ENCODE measurements at places on chromosomes 3 and 15.
A peak's percentile ranks its signal among the peaks of the same experiment; 100 is the strongest.

- DNase-seq, result no peak
Measured at GRCh38 chr3:176663837-176664831, 533.1 kb downstream of the TBL1XR1 start.

- DNase-seq, result no peak
Measured at GRCh38 chr15:101210466-101210865, 41.4 kb downstream of the CHSY1 start.

GRCh38 chr3:58559586-58559985, 17.6 kb downstream of the FAM107A start:
- no peak for DNase-seq

- no peak for DNase-seq
Measured at GRCh38 chr15:62103431-62103830, 36.7 kb downstream of the C2CD4A start.

- no peak for DNase-seq
Measured at GRCh38 chr3:7697548-7697947, 804.1 kb upstream of the LMCD1 start.

DNA sequence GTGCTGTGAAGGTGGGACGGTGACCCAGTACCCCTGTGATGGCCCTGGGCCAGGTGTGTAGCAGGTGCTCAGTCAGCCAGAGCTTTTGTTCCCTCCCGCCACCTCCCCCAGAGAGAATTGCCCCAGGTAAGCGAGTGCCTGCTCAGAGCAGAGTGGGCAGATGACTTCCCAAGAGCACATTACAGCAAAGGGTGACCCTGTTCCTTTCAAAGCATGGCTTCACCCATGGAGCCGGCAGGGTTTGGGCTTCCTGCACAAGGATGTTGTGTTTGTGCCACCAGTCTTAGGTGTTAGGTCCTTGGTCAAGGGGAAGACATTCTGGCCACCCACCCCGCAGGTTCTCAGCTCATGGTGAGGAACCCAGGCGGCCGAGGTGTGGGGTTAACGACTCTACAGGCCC, 30.7 kb downstream of the SLC6A6 start:
- no peak for DNase-seq

GRCh38 chr3:135896613-135897012, 68.9 kb upstream of the PPP2R3A start:
- no peak for DNase-seq

- no peak for DNase-seq
Measured at GRCh38 chr3:66298591-66298990, 77.8 kb downstream of the SLC25A26 start.

DNA sequence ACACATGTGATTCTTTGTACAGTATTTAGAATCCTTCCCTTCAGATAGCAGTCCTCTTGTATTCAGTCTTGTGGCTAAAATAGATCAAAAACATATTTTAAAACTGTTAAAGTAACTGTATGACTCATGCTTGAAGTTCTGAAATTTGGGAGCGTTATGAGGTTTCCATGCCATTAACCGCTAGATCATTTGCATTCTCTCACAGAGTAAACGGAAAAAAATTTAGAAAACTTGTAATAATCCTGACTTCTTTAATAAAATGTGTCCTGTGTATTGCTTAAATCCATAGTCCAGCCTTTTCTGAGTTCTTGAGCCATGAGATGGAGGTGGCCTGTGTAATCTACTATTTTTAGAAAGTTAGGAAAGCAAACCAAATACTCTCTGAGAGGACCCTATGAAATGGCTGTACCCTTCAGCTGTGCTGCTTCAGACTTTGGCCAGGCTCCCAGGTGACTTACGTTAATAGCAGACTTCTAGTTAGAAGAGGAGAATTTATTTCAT, 33.8 kb downstream of the MBNL1 start:
- peak; percentile 54 for DNase-seq

DNA sequence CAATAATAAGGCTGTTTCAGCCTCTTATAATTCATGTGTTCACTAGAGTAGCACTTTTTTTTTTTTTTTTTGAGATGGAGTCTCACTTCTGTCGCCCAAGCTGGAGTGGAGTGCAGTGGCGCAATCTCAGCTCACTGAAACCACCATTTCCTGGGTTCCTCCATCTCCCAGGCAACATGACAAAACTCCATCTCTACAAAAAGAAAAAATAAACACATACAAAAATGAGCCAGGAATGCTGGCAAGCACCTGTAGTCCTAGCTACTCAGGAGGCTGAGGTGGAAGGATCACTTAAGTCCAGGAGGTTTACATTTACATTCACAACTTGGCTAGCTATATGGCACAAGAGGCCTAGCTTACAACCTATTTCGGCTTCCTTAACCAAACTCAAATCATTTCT, 6.8 kb downstream of the USP4 start:
- peak; percentile 26 for DNase-seq

DNA sequence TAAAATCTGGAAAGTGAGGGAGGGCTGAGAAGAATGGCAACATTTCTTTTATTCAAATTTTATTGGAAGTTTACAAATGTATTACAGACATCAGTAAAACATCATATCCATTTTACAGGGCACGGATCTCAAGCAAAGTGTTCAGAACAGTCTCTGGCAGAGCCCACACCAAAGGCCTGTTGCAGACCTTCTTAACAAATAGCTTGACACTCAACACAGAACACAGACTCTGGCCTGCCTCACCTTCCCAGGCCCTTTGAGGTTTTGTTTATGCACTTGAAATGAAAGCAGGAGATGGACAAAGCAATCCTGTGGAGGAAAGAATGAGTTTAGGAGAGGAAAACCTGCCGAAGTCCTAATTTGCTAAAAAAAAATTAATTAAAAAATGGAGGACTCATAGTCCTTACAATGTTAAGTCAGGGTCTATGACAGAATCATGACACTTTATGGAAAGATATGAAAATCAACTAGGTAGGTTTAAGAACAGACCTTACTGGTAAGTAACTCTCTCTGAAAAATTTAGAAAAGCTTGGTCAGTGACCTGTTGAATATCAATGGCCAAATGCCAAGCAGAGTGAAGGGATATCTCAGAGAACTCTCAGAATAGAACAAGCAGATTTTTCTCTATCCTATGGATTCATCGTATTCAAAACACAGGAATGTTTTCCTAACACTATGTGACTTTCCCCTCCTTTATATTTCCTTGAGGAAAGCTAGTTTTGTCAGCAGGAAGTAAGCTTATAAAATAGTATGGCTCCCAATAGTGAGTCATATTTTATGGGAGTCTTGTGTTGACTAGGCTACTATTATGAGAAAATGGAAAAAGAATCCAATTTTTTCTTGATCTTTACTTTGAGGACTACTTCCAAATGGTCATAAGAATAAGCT, 70.8 kb upstream of the PSMD6 start:
- no peak for DNase-seq

GRCh38 chr3:133938770-133939462, 43.2 kb upstream of the RAB6B start:
- DNase-seq, result no peak

DNA sequence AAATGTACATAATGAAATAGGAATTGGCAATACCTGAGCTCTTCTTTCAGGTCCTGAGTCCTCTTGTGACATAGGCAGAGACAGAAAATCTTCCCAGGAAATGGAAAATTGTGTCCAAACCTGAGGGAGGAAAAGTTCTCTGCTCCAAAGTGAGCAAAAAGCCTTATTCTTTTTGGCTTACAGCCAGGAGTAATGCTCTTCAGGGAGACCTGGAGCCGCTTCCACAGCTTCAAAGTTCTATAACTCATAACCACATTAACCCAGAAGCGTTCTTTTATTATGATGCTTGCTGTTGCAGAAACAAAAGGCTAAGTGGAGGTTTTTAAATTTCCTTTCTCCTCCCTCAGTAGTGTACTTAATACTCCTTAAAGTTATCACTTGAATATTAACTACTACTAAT, 633 bp downstream of the IGSF10 start:
- no peak for DNase-seq

GRCh38 chr3:73490453-73491286, 134.1 kb downstream of the PDZRN3 start:
- DNase-seq, result no peak

DNA sequence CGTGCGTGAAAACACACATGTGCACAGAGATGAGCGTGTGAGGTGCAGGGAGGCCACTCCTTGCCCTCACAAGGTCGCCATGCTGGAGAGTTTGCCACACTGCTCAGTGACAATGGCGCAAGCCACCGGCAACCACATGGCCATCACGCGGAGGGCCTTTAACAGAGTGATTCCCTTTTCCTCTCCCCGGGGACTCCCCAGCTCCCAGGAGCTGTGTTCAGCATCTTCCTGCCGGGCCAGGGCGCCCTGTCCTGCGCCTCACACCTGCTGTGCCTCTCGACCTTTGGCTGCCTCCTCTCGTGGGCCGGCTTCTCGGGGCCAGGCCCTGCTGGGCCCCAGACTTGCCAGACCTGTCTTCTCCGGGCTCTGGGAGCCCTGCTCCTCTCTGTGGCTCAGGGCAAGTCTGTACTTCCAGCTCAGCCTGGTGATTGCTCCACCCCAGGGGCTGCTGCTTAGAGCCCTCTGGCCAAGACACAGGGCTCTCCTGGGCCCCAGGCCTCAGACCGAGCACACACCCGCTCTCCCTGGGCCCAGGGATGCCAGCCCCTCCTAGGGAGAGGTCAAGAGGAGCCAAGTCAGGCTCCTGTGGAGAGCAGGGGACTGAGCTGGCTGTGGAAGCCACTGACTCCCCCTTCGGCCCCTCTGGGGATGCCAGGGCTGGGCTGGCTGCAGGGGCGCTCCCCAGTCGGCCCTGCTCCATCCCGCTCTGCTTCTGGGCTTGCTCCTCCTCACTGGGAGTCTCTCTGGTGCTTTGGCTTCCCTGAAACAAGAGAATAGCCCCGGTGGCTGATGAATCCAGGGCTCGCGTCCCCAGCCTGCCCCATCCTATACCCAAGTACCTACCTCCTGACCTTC, 5.6 kb downstream of the CCDC9B start:
- no peak for DNase-seq

DNA sequence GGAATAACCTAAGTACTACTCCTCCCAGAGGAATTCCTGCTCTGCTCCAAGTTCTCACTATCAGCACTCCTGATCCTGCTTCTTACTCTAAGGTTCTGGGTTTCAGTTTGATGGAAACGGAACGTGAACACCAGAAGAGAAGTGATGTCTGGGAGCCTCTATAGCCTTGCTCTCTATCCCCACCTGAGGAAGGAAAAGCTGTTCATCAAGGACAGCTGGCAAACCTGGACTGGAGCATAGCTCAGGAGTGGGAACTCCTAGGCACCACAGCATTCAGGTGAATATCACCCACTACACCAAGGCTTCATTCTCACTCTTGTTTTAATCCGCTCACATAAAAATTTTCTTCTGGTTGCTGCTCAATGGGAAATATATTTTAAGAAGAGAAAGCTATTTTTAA, 13.0 kb upstream of the CADPS start:
- no peak for DNase-seq

- DNase-seq, result peak; percentile 77
Measured at GRCh38 chr3:156483426-156483825, 71.5 kb downstream of the SSR3 start.

GRCh38 chr3:131174752-131175151, 148.1 kb downstream of the NEK11 start:
- DNase-seq, result peak; percentile 29

DNA sequence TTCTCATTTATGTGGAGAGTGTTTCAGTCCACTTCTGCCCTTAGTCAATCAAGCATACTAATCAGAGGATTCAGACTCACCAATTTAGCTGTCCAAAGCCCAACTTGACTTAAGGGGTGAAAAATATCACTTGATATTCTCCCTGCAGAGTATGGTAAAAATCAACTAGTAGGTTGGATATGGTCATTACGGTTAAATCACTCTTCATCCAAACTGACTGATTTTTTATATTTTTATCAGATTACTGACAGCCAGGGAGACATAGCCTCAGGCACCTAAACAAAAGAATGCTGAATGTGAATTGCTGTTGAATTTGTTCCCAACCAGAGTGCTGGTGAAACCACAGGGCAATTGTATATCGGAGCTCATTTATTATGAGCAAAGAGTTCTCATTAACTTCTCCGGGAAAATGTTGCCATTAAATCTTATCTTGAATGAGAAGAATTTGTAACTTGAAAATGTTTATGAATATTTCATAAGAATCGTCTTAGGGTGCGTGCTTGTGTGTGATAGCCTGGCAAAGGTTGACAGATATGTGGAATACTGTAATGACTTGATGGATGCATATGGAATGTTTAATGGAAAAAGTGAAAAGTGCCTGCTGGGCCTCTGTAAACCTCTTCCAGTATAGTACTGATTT, 411.2 kb downstream of the NAALADL2 start:
- no peak for DNase-seq

- no peak for DNase-seq
Measured at GRCh38 chr15:42094512-42094963, at the start of gene PLA2G4D. PLA2G4D (minus strand) TSS chr15:42094562; CDS start chr15:42094459, 103 bp downstream.

GRCh38 chr3:126907557-126907956, 75.4 kb upstream of the PLXNA1 start:
- no peak for DNase-seq

GRCh38 chr15:97177151-97177577, 783.3 kb upstream of the ARRDC4 start:
- no peak for DNase-seq

GRCh38 chr3:30258426-30259392, 347.7 kb upstream of the TGFBR2 start:
- DNase-seq, result no peak

DNA sequence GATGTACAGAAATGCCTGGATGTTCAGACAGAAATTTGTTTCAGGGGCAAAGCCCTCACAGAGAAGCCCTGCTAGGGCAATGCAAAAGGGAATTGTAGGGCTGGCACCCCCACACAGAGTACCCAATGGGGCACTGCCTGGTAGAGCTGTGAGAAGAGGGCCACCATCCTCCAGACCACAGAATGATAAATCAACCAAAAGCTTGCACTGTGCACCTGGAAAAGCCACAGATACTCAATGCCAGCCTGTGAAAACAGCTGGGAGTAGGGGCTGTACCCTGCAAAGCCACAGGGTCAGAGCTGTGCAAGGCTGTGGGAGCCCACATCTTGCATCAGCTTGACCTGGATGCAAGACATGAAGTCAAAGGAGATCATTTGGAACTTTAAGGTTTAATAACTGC, 477.9 kb upstream of the NECTIN3 start:
- no peak for DNase-seq

DNA sequence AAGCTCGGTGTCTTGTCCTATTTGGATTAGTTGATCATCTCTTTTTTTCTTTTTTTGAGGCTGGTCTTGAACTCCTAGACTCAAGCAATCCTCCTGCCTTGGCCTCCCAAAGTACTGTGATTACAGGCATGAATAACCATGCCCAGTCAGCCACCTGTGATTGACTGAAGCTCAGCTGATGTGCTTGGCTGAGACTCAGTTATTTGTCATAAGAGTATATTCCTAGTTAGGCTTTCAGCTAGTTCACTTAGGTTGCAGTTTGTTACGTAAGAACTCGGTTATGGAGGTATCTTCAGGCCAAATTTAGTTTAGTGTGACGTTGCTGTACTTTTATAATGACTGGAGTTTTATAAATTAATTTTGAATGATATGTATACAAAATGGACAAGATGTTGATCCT, 365.0 kb downstream of the SV2B start:
- DNase-seq, result no peak

- DNase-seq, result no peak
Measured at GRCh38 chr3:114554731-114555130, 260.9 kb downstream of the TIGIT start.

All from CD4-positive, alpha-beta T cell treated with Interleukin-2 at 100 ng/mL for 4 hours (primary cell).